ENCODE measurements at places on chromosomes 6 and 20. TPM values are rescaled to one million over a fixed set of nuclear protein-coding genes. Genes with fewer than 3 reads are reported as not detected.

DNA sequence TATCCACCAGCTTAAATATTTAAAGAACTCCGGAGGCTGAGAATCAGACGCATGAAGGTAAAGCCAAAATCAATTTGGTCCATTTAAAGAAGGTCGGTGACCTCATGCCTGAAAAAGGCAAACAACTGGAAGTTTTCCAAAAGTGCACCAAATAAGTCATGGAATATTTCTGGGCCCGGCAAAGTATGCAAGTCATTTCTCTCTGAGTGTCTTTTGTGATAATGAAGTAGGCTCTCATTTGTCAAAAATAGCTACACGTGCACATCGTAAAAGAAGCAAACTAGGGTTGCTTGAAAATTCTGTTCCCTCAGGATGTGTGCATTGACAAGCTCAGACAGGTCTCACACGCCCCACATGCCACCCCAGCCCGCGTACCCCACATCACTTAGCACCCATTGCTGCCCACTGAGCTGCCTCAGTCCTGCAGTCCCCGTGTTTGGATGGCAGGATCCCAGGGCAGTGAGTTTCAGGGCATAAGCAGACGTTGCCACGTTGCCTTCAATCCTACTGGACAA, 20.5 kb upstream of the PYGB start:
- DNase-seq = peak; percentile 81

DNA sequence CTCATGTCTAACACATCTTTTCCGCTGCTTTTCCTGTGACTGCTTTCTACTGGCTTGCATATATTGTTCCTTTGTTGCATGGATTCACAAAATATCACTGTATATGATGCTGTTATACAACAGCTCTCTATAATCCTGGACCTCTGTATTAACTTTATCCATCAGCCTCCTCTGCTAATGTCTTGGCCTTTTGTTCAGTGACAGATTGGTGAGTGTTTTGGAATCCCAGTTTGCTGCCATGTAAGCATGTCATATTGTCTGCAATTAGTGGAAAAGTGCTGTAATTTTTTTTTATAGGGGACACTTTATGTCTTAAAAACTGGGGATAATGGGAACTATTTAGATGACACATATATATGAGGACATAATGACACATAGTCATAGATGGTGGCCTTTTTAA, 3.0 kb downstream of the RIMS1 start:
- DNase-seq = no peak

DNA sequence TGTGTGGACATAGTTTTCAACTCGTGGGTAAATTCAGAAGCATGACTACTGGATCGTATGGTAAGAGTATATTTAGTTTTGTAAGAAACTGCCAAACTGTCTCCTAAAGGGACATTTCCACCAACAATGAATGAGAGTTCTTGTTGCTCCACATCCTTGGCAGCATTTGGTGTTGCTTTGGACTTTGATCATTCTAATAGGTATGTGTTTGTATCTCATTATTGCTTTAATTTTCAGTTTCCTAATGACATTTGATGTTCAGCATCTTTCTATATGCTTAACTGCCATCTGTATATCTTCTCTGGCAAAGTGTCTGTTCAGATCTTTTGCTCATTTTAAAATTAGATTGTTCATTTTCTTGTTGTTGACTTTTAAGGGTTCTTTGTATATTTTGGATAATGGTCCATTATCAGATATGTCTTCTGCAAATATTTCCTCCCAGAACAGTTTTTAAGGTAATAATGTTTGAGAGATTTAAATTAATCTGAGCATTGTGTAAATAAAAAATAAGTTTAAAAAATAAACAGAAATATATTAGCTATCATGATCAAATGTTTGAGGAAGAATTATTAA, 138.7 kb downstream of the CCDC170 start:
- DNase-seq = no peak

GRCh38 chr20:24991897-24992486, 559 bp downstream of the APMAP start:
- peak; percentile 13 for DNase-seq

DNA sequence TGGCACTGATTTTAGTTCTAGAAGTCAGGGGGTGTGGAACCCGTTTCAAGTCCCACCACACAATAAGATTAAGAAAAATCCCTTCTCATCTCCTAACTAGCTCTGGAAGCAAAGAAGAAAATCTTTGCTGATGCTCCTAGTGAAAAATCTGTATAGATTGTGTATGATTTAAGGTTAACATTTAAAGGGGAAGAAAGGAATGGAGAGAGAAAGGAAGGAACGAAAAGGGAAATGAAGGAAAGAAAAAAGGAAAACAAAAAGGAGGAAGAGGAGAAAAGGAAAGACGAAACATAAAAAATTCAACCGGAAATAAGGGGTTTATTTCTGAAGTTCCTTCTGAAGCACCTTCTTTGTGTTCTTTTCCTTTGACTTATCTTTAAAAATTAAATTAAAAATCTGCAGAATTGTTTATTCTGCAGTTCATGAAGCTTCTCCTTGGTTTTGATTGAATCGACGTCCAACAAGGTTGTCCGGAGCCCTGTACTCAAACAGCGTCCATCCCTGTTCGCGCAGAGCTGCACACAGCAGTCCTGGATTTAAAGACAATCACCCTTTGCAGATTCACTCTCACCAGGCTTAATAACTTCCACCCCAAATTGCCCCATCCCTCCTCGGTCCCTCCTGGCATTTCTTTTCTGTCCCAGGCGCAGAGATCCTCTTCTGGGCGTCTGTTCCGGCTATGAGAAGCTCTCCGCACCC, 1.6 kb upstream of the TFAP2B start:
- no peak for DNase-seq

DNA sequence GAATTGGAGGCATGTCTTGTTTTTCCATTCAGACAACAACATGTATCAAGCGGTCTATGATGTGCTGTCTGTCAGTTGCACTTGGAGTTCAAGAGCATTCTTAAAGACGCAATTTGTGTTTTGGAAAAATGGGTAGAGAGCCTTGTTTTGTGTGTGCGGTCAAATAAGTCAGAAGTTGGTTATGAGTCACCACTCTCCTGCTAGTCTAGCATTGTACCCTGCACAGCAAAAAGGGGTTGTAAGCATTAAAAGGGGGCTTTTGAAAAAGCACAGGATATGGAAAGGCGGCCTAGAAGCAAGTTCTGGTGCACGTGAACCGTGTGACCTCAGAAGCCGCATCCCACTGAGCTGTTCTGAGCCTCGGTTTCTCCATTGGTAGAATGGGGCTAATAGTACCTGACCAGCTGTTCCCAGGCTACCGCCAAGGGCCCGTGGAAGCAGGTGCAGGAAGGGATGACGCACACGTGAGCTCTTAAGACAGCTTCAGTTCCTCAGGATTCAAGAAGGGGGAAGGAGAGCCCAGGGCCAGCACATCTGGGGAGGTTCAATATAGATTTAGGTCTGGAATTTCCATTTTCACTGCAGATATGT, 61.6 kb upstream of the SNX9 start:
- DNase-seq = peak; percentile 62

- no peak for DNase-seq
Observed at GRCh38 chr6:7215798-7216231, 97.2 kb downstream of the SSR1 start.

GRCh38 chr6:113162739-113163138, 694.4 kb upstream of the MARCKS start:
- no peak for DNase-seq

DNA sequence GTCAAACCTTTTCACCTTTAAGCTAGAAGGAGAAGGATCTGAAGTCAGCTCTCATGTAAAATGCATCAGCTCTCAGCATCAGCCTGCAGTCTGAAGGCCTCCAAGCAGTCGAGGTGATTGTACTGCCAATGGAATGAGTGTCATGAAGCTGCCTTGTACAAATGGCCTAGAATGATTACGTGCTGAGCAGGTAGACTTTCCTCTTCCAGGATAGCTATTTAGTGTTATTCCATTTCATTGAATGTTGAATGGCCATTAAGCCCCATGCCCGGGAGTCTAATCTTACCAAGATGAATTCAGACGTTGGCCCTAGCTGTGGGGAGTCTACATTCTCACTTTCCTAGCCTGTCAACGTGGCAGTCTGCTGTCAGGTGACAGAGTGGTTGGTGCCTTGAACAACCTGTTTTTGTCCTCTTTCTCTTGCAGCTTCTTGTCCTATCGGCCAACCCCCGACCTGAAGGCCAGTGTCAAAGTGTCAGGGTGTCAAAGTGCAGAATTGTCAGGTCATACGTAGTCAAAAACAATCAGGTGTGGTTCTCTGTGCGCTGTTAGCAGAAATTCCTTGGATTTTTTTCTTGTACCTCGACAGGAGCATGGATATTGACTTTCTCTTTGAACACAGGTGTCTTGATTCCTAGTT, 95.2 kb upstream of the TIAM2 start:
- DNase-seq = no peak

DNA sequence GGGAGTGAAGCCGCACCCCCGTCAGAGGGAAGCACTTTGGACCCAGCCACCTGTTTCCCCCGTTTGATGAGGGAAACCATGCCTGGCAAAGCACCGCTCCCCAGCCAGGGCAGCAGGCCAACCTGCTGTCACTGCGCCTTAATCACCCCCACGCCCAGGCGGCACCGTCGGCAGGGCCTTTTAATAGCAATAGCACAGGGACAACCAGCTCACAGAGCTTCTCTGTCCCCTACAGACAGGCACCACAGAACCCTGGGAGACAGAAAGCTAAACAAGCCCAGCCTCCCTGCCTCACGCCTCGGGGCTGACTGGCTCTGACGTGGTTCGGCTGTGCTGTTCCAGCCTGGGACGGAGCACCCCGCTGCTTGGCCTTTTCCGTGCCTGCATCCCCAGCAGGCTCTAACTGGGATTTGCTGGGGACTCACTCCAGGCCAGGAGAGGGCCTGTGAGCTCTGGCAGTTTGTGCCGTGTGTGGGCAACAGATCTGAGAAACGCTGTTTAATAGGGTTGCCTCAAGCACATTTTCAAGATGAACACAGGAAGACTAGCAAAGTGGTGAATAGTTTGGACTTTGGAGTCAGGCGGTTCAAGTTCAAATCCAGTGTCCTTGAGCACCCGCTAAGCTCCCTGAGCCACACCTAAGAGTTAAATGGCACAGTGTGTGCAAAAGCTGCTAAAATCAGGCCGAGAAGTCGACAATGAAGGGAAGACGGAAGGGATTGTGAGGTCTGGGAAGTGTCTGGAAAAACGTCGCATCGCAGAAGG, 223.8 kb downstream of the NRN1 start:
- DNase-seq = no peak

DNA sequence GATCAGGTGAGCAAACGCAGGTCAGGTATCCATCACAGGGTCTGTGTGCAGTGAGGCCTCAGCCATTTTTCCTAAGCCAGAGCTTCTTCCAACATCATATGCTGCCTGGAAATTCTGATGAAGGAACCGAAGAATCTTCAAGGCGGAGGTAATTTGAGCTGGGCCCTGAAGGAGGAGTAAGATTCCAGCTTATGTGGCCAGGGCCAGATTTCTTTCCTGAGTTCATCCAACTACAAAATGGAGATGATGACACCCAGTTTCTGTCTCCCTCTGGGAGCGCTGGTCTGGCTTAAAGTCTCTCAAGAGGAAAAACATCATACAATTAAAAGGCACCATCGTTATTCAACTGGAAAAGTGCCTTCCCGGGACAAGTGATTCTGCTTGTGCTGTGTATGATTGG, 6.9 kb upstream of the MANBAL start:
- peak; percentile 40 for DNase-seq

DNA sequence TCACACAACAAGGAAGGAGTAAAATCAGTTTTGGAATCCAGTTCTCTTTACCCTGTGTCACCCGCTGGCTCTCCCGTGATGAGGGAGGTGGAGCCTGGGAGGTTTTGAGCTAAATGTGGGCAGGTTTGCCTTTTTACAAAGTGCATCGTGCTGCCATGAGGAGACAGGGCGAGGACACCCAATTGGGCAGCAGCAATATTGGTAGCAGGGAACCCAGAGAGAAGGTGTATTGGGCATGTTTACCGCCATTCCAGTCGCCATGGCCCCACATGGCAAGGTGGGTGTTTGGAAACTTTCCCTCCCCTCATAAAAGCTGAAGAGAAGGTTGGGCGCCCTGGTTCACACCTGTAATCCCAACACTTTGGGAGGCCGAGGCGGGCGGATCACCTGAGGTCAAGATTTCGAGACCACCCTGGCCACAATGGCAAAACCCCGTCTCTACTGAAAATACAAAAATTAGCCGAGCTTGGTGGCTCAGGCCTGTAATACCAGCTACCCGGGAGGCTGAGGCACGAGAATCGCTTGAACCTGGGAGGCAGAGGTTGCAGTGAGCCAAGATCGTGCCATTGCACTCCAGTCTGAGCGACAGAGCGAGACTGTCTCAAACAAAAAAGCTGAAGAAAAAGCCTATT, 3.5 kb upstream of the UBE2V1 start:
- no peak for DNase-seq

- DNase-seq = no peak
Observed at GRCh38 chr6:74208239-74208638, 512.2 kb downstream of the CD109 start.

GRCh38 chr6:144294016-144294415, 8.9 kb downstream of the UTRN start:
- peak; percentile 80 for DNase-seq

DNA sequence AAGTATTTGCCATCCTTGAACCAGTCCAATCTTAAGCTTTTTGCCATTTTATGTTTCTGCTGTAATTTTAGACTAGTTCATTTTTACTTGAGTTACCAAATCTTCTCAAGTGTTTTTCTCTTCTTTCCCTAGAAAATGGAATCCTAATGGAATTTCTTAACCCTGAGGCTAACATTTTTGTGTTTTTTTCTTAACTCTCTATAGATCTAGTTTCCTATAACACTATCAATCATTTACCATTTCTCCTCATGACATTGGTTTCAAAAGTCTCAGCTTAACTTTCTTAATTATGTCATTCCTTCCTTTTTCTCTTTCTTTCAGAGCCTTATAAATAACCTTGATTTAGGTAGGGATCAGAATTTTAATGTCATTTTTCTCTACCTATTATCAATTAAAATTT, 54.8 kb downstream of the SENP6 start:
- DNase-seq = no peak

GRCh38 chr6:19538096-19538495, 299.1 kb upstream of the ID4 start:
- DNase-seq = peak; percentile 57

GRCh38 chr6:142676647-142677192, 268.3 kb downstream of the HIVEP2 start:
- no peak for DNase-seq

GRCh38 chr6:8181951-8182845, 79.8 kb upstream of the EEF1E1 start:
- DNase-seq = no peak

- DNase-seq = no peak
Observed at GRCh38 chr6:142462260-142462659, 160.5 kb downstream of the ADGRG6 start.

BNIP5 gene
- not detected for total RNA-seq

ARFRP1 gene
- 71.2 TPM for total RNA-seq

BPI gene
- total RNA-seq = not detected

SLPI gene
- 207 TPM for total RNA-seq

SLC35B3 gene
- 6.5 TPM for total RNA-seq

PHACTR1 gene
- not detected for total RNA-seq

ID1 gene
- total RNA-seq = 774 TPM

ZDHHC14 gene
- 10.6 TPM for total RNA-seq

All from PC-3 (cell line).